ENCODE measurements at places on chromosomes 3 and 15. TPM values are rescaled to one million over a fixed set of nuclear protein-coding genes. Genes with fewer than 3 reads are reported as not detected.

The SCAANT1 gene
- not detected for total RNA-seq

The CGNL1 gene
- 2.0 TPM for total RNA-seq

The CD200R1 gene
- 0.09 TPM for total RNA-seq

The KLHL40 gene
- not detected for total RNA-seq

The RNF168 gene
- total RNA-seq, result 4.2 TPM

The CRABP1 gene
- total RNA-seq, result 0.71 TPM

Data from A549 treated with CpdA at 1 μM for 4 hours (cell line).